ENCODE measurements at places on chromosomes 16 and 17.

GRCh38 chr16:49600536-49600935, 226.9 kb downstream of the C16orf78 start:
- DNase-seq = no peak

DNA sequence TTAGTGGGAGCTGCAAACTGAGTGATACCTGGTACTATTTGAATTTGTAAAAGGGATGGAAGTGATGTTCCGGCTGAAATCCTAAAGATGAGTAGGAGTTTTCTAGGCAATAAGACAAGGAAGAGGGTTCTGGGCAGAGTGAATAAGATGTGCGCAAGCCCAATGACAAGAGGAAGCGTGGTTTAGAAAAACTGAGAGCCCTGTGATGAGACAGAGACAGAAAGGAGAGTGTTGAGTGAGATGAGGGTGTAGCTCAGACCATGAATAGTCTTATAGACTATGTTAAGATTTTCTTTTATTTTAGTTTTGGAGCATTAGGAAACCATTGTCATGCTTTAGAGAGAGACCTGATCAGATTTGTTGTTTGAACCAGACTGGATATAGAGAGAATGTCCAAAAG, 50.2 kb downstream of the COX10 start:
- DNase-seq = no peak

GRCh38 chr16:11561856-11562255, 24.9 kb downstream of the LITAF start:
- no peak for DNase-seq

DNA sequence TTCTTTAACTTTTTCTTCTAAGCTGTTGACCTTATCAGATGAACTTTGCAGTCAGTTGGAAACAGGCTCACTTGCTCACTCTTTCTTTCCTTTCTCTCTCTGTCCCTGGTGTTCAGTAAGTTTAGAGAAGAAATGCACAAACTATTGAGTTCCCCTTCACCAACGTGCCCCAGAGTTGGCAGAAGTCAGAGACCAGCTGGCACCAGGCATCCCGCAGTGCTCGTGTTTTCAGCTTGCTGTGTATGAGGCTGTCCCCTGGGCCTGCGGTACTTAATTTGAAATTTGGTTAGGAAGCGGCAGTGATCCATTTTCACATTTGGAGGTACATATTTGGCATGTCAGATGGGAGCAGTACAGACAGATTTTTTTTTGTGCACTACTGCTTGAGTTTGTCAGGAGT, 258.6 kb downstream of the SNX29 start:
- DNase-seq = no peak

GRCh38 chr17:17540935-17541639, 44.9 kb upstream of the RASD1 start:
- DNase-seq = no peak

DNA sequence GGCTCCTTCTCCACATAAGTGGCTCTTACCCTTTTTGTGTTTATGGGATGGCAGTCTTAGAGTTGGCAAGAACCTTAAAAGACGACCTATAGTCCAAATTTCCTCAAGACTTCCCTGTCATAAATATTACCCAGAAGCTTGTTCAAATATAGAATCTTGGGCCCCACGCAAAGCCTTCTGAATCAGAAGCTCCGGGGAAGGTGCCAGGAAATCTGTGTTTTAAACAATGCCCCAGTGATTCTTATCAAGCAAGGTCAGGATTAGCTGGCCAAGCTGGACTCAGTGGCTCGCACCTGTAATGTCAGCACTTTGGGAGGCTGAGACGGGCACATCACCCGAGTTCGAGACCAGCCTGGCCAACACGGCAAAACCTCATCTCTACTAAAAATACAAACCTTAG, 85.7 kb downstream of the TIMM22 start:
- no peak for DNase-seq

- peak; percentile 13 for DNase-seq
These were observed 26.2 kb upstream of the MAP3K14 start for GRCh38 chr17:45342871-45343526.

- DNase-seq = no peak
These were observed 13.2 kb downstream of the NOB1 start for GRCh38 chr16:69741519-69741918.

DNA sequence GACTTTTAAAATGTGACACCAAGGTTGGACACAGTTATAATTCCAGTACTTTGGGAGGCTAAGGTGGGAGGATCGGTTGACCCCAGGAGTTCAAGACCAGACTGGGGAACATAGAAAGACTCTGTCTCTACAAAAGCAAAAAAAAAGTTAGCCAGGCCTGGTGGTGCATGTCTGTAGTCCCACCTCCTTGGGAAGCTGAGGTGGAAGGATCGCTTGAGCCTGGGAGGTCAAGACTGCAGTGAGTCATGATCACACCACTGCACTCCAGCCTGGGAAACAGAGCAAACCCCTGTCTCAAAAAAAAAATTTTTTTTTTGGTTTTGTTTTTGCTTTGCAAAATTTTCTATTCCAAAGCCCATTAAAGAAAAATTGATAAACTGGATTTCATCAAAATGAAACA, 281.4 kb downstream of the BCAS3 start:
- DNase-seq = no peak

DNA sequence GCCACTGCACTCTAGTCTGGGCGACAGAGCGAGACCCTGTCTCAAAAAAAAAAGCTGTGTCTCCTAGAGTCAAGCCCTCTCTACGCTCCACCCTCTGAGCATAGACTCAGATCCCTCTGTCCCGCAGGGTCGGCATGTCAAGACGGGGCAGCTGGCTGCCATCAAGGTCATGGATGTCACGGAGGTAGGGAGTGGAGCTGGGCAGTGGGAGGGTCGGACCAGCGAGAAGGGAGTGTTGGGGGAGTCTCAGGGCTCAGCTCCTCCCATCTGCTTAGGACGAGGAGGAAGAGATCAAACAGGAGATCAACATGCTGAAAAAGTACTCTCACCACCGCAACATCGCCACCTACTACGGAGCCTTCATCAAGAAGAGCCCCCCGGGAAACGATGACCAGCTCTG, 18.5 kb upstream of the C17orf107 start:
- DNase-seq = no peak

DNA sequence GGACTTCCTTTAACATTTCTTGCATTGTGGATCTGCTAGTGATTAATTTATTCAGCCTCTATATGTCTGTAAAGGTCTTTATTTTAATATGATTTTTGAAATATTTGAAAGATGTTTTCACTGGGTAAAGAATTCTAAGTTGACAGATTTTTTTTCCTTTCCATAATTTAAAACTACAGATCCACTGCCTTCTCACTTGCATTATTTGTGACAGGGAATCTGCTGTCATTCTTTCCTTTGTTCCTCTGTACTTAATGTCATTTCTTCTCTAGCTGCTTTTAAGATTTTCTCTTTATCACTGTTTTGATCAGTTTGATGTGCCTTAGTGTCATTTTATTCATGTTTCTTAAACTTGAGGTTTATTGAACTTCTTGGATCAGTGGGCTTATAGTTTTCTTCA, 159.9 kb downstream of the CYB561 start:
- DNase-seq = no peak

- no peak for DNase-seq
These were observed 274.3 kb upstream of the XYLT1 start for GRCh38 chr16:17744921-17745572.

DNA sequence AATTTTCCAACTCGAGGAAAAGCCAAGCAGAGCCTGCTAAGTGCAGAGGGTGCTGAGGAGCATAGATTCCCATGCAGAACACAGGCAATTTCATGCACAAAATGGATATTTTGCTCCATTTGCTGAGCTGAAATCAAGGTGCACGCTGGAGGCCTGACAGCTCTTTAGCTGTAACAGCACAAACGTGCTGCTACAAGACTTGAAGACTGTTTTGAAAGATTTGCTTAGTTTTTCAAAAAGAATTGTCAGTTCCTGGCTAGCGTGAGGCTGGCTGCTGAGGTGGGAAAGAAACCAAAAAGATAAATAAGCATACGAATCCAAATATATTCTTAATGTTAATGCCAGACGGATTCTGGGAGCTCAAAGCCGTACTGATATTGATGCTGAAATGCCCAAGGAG, 309.0 kb upstream of the MAF start:
- DNase-seq = no peak

DNA sequence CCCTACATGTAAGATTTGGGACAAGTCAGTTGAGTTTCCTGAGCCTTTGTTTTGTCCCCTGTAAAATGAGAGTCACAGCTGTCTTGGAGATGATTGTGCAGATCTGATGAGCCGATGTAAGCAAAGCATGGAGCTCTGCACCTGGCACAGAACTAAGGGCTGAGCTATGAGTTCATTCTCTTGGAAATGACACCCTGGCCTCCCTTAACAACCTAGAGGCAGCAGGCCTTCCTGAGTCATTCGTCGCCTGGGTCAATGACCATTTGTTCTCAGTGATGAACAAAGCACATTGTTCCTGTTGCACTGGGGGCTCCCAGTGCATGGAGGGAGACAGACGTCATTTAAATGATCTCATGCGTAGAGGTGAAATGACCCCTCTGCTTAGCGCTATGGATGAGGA, 62.8 kb upstream of the GCSH start:
- DNase-seq = no peak

DNA sequence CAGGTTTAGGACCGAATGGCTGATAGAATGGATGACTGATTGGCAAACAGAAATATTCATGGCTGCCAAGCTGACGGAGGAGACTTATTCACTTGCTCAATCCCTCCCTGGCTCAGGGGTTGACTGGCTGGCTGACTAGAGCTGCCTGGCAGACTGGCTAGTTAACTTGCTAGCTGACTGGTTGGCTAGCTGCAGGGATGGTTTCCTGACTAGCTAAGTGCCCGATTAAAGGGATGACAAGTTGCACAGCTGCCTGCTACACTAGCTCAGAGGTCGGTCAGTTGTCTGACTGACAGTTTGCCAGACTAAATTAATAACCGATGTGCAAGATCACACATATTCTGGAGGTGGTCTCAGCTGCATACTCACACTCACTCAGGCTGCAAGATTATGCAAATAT, 1208.4 kb upstream of the CDH8 start:
- DNase-seq = no peak

DNA sequence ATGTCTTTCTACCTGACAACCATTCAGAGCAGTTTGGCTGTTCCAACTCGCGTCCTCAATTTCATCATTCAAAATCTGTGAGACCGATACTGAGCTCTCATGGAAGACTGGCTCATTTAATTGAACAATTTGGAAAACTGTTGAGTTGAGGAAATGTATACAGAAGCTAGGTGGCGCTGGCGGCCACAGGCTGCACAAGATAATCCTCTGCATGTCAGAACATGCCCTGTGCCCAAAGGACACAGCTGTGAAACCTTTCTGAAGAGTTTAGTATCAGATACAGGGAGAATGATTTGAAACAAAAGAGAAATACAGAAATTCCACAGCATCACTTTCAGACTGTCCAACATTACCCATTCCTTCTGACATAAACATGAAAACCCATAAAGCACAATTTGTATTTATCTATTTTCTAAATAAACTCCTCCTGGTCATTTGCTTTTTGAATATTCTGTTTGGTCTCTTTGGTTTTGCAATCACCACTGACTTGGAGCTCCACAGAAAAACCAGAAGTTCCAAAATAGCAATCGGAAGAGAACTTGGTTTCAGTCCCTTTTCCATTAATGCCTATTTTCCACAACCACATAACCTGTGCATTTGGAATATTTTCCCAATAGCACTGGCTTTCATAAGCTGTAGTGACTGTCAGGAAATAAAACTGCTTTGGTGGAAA, 192.8 kb downstream of the MAP2K6 start:
- peak; percentile 92 for DNase-seq

DNA sequence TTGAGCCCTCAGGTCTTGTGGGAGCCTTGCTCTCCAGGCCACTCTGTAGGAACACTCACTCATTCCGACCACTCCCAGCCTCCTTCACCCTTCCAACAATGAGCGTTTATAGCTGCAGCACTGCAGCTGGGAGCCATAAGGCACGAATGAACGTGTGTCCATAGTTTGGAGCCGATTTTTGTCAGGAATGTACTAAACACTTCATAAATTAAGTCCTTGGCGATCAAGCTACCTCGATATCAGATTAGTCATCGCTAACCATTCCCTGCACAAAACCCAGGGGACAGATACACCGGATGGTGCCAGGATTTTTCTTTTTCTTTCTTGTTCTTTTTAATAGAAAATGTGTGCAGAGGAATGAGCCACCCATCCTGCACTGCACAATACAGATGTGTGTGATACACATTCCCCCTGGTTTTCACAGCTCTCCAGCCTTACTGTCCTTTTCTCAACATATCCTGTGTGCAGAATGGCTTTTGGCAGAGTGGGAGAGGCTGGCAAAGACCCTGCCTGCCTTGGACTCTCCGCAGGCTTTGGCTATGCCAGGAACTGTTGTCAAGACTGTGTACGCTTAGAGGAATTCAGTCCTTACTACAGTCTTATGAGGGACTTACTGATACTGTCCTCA, 68.4 kb upstream of the ELAC2 start:
- no peak for DNase-seq

- no peak for DNase-seq
These were observed 5.0 kb downstream of the SGCA start for GRCh38 chr17:50170662-50171370.

DNA sequence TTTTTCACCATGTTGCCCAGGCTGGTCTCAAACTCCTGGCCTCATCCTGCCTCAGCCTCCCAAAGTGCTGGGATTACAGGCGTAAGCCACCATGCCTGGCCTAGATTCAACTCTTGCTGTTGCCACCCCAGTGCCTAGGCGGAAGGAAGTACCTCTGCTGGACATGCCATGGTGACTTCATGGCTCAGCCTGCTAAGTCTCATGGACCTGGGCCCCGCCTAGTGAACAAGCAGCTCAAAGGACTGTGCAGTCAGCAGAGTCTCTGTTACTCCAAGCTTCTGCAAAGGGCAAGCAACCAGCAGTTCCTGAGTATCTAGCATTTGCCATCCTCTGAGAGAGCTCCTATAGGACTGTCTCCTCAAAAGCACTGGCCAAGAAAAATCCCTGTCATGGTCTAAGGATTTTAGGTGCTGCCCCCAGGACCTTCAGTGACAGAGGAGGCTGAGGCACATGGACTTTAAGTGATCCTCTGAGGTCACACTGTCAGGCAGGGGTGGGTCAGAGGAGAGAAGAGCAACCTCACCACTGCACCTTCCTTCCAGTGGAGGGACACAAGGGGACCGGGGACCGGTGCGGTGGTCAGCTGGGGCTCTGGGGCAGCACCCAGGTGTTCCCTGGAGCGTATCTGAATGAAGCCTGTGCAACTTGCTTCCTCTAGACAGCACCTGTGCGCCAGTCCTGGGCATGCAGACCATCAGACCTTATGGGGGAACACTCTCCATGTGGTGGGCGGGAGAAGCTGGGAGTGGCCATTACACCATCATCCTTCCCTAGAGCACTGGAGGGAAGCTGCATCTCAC, 71.3 kb downstream of the IL21R start:
- peak; percentile 58 for DNase-seq

DNA sequence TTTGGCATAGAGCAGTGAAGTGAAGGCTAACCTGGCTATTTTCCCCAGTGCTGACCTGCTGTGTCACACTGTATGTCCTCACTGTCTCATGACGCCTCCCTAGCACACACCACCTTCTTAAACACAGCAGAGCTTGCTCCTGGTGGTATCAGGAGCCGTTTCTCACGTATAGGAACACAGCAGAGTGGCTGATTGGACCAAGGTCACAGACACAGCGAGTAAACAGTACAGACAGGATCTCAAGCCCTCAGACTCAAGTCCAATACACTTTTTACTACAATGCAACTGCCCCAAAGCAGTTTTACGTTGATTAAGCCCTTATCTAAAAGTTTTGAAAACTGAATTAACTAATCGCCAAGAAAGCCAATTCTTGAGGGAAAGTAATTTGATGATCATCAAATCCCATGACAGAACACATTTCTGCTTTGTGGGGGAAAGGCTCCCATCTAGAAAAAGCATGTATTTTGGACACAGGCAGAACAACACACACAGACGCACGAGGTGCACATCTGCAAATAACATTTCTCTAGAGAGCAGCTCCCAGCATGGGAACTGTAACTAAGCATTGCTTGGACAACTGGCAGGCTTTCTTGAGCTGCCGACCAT, 15.2 kb downstream of the ARHGAP17 start:
- DNase-seq = no peak

GRCh38 chr16:74302341-74302740, 5.7 kb downstream of the PSMD7 start:
- no peak for DNase-seq

Data from posterior vena cava (tissue), 2 donors.